ENCODE measurements at places on chromosomes 7 and 10.

DNA sequence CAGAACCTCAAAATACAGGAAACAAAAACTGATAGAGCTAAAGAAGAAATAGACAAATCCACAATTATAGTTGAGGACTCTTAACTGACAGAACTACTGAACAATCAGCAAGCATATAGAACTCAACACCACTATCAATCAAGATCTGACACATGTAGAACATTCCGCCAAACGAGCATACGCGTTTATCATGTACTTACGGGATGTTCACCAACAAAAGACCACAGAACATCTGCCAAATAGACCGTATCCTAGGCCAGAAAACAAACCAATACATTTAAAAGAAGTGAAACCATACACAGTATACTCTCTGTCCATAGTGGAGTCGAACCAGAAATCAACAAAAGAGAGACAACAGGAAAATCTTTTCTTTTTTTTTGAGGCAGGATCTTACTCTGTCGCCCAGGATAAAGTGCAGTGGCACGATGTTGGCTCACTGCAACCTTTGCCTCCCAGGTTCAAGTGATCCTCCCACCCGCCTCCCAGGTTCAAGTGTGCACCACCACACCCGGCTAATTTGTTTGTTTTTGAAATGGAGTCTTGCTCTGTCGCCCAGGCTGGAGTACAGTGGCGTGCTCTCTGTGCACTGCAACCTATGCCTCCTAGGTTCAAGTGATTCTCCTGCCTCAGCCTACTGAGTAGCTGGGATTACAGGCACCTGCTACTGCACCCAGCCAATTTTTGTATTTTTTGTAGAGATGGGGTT lies 5.1 kb downstream of the GNA12 start:
- DNase-seq, result no peak

GRCh38 chr10:69718951-69719350 lies 82.8 kb upstream of the COL13A1 start:
- DNase-seq, result no peak

GRCh38 chr7:9981742-9982349 lies 991.8 kb upstream of the PHF14 start:
- no peak for DNase-seq

DNA sequence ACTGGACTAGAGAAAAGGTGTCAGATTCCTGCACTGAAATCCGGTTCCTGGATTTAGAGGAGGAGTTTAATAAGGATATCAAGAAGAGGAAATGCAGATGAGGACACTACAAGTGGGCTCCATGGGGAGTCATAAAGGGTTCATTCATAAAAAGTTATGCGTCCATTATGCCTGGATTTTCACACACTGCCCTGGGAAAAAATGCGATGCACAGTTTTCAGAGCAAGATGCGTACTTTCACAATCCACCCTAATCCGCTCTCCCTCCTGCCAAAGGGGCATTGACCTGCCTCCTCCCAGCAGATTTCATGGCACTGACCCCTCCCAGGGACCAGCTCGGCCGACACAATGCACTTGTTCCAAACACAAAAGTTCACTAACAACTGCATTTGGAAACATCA lies 42.2 kb upstream of the OPALIN start:
- no peak for DNase-seq

GRCh38 chr7:138349841-138350700 lies 110.0 kb upstream of the TRIM24 start:
- no peak for DNase-seq

- no peak for DNase-seq
These were observed 150.0 kb upstream of the LAMB4 start for GRCh38 chr7:108280136-108280535.

GRCh38 chr7:85471740-85472139 lies 284.9 kb upstream of the SEMA3D start:
- DNase-seq, result no peak

- DNase-seq, result no peak
These were observed 118.2 kb downstream of the VPS50 start for GRCh38 chr7:93350338-93350737.

DNA sequence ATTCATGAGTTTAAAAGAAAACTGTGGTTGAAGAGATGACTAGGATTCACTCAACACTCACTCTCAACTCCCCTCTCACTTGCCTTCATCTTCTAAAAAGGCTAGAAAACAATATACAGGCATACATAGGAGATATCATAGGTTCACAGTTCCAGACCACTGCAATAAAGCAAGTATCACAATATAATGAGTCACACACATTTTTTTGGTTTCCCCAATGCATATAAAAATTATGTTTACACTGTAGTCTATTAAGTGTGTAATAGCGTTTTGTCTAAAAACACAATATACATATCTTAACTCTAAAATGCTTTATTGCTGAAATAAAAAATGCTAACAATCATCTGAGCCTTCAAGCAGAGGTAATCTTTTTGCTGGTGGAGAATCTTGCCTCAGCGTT lies 104.9 kb upstream of the PDE1C start:
- DNase-seq, result no peak

DNA sequence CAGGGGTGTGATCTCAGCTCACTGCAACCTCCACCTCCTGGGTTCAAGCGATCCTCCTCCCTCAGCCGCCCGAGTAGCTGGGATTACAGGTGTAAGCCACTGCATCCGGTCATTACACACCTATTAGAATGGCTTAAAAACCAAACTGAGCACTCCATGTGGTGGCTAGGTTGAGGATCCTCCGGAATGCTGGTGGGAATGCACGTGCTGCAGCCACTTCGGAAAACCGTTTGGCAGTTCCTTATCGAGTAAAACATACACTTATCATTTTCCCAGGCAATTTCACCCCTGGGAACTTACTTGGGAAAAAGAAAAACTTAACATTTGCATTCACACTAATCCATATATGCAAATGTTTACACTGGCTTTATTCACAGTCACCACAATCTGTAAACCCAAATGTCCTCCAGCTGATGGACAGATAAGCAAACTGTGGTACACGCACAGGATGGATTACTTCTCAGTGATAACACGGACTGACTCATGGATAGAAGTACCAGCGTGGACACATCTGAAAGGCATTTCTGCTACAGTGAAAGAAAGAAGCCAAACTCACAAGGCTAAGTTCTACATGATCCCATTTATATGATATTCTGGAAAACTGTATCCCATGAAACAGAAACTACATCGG lies 20.4 kb downstream of the RFC2 start:
- DNase-seq, result no peak

DNA sequence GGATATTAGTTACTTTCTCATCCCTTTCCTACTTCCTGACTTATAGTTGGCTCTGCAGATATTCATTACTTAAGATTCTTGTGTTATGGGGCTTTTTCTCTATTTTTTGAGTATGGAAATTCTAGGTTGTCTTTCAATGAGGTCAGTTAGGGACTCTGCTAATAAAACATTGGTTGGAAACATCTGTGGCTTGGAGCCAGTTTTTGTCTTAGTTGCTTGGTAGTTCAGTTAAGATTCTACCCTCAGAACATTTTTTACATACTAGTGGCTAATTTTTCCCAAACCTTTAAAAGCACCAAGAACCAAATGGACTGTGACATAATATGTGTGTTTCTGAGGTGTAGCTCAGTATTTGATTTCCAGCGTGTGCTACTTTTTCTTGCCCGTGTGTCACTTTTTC lies 305.6 kb upstream of the FZD1 start:
- DNase-seq, result no peak

DNA sequence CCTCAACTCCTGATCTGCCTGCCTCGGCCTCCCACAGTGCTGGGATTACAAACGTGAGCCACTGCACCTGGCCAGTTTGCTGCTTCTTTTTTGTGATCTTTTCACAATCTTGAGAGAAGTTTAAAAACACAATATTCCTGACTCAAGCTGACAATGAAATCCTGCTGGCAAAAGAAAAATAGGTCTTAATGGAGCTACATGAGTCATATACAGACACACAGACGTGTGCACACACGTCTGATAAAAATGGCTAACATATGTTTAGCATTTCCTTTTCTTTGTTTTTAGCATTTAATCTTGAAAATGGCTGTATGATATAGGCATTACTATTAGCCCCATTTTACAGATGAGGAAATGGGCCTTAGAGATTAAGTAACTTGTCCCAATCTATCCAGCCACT lies 29.4 kb upstream of the RAB18 start:
- DNase-seq, result no peak

- DNase-seq, result no peak
These were observed 319.4 kb upstream of the GALNT17 start for GRCh38 chr7:70812511-70812910.

DNA sequence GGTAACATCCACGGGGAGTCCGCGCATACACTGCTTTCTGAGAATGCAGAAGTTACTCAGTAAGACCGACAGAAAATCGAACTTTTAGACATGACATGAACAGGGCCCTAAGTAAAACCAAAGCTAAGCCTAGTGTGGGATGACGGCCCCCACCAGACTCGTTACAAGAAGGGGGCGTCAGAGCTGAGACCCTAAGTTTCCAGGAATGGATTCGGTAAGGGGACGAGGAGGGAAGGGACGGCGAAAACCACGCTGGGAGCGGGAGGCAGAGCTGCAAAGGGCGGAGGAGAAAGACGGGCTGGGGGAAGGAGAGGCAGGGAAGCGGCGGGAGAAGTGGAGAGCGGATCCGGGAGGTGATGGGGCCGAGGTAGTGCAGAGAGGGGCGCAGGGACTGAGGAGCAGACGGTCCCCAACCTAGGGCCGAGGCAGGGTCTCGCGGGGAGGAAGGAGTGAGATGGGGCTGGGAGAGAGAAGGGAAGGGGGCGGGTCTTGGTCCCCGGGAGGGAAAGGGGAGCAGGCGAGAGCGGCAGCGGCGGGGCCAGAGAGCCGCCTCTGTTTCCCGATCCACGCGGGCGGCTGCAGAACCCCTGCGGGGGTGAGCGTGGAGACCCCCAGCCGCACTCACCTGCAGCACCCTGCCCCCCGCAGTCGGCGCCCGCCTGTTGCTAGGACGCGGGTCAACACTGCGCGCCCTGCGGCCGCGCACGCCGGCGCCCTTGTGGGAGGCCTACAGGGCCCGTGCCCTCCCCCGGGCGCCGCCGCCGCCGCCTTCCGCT lies 513 bp downstream of the ODAD2 start:
- no peak for DNase-seq

GRCh38 chr7:46832136-46832535 lies 749.8 kb downstream of the TNS3 start:
- DNase-seq, result no peak

- no peak for DNase-seq
These were observed 428.5 kb downstream of the GALNT17 start for GRCh38 chr7:71560354-71560995.

DNA sequence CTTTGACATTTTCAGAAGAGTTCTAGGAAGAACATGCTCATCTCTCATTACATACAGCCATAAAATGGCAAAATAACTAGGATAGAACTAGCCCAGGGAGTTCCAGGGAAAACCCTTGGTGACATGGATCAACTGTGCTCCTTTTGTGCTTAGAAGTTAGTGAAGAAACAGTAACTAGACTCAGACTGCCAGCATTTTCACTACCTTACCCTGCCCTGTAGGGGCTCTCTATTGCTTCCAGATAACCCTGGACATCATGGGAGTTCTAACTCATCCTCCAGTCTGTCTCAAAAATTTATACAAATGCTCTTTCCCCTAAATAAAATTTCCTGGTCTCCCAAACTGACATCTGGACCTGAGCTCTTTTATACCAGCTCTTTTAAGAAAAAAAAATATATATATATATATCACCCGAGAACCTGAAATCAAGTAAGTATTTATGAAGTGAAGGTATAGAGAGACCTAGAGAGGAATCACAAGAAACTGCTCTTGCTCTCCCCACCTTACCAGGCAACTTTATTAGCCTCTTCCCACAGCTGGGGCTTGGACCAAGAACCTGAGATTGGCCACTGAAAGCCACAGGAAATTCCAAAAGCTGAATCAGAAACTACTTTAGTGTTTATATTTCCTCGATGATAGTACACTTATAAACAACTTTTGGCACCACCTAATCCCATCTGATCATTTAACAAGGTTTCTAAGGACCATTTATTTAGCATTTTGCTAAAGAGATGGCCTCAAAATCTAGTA lies 101.4 kb downstream of the RELN start:
- no peak for DNase-seq

- DNase-seq, result no peak
These were observed 85.4 kb downstream of the ICA1 start for GRCh38 chr7:8176370-8177081.

- DNase-seq, result no peak
These were observed 184.5 kb upstream of the PRSS58 start for GRCh38 chr7:142442396-142442795.

- DNase-seq, result no peak
These were observed 20.2 kb downstream of the RAMP3 start for GRCh38 chr7:45177801-45178200.

- no peak for DNase-seq
These were observed 579.0 kb downstream of the PHTF2 start for GRCh38 chr7:78377532-78377931.

DNA sequence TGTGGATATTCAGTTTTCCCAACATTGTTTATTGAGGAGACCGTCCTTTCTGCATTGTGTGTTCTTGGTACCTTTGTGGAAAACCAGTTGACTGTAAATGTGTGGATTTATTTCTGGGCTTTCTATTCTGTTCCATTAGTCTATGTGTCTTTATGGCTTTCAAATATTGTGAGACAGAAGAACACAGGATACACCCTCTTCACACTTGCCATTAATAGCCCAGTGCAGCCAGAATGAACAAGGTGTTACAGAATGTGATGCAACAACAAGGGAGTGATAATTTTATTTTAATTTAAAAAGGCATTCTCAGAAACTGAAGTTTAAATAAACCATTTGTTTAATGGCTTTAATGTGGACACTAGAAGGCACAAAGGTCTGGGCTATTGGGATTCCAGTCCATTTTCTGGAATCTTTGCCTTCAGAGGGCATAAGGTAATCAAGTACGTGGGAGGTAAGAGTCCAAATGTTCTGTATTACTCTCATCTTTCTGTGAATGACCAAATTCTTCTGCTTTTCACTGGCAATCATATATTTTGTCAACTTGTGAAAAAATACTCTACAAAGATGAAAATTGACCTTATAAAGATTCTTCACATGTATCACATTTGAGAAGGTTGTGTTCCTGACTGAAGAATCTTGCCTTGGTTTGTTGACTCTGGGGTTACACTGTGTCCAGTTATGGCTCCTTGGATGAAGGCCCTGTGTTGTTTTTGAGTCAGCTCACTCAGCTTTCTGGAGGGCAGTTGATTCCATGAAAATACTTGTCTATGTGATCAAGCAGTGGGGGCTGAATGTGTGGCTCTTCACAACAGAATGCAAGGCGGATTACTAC lies 962.7 kb downstream of the LRMDA start:
- no peak for DNase-seq

- DNase-seq, result no peak
These were observed 10.6 kb downstream of the HABP2 start for GRCh38 chr10:113563306-113564088.

GRCh38 chr10:119686465-119687191 lies 35.4 kb downstream of the BAG3 start:
- no peak for DNase-seq

DNA sequence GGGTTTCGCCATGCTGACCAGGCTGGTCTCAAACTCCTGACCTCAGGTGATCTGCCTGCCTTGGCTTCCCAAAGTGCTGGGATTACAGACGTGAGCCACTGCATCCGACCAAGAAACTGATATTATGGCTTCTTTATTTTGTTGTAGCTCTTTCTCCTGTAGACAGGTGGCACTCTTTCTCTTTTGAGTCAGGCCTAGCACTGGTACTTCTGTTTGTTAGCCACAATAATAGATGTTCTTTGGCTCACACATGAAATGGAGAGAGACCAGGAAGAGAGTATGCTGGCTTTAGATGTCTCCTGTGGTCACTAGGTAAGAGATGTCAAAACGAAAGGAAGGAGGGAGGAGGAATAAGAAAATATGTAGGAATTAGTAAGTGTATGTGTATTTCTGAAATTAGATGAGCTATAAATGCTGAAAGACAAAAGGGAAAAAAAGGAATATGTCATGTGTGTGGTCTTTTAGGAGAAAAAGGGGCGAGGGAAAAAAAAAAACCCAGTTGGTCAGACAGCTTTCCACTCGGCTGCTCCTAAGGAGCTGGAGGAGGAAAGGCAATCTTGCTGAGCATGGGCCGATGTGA lies 78.7 kb downstream of the CLEC2L start:
- DNase-seq, result no peak
